ENCODE measurements at places on chromosomes 11 and 22.

DNA sequence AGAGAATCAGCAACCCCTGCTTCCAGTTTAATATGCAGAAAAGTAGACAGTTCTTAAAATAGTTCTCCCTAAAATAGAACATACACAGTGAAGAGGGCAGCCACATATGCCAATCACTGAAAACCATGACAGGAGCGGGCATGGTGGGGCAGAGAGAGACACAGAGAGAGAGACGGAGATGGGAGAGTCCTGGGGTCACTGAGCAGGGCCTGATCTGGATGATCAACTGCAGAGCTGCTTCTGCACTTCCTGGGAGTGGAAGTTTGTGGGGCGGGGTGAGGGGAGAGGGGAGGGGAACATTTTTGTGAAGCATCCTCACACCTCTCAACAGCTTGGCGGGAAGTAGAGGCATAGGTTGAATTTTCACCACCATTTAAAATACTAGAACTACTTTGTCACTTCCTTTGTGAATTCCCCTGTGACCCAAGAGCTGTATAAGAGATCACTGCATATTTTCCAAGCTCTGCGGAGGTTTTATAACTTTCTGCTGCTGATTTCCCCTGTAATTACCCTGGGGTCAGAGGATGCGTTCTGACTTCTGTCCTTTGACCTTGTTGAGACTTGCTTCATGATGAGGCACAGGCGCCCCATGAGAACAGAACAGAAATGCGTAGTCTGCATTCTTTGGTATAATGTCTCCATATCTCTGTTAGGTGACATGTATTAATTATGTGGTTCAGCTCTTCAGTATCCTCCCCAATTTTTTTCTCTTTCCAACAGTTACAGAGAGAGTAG is 419.4 kb downstream of the BRD1 start:
- DNase-seq, result no peak

GRCh38 chr11:64537876-64538275 is 53.1 kb upstream of the SLC22A12 start:
- DNase-seq, result no peak

DNA sequence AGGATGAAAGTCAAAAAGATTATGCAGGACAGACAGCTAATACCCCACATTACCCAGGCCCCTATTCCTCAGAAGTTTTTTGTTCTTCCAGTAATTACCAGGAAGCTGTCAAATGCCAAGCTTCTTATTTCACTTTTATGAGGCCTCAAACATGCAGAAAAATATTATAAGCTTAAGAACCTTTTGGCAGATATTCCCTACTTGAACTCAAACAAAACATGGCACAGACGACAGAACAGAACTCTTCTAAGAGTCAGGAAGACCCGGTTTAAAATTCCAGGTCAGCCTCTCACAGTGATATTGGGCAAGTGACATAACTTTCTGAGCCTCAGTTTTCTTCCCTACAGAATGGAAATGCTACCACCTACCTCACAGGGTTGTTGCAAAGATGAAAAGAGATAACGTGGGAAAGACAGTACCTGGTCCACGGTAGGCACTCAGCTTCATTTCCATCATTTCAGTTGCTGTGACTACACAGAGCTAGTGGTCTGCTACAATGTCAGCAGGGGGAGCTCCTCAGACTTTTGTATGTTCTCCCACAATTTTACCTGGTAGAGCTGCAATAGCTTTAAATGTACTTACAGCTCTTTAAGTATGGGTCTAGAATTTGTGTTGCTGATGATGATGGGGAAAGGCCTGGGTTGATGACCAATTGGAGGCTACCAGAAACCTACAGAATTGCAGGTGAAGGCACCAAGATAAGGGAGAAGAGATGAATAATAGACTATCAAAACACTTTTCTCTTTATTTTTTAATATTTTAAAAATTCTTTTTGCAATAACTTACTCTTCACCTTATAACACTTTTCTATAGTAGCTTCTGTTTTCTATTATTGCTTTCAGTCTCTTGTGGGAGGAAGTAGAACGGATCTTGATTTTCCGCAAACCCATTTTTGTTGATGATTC is 98.3 kb upstream of the CHRM4 start:
- no peak for DNase-seq

DNA sequence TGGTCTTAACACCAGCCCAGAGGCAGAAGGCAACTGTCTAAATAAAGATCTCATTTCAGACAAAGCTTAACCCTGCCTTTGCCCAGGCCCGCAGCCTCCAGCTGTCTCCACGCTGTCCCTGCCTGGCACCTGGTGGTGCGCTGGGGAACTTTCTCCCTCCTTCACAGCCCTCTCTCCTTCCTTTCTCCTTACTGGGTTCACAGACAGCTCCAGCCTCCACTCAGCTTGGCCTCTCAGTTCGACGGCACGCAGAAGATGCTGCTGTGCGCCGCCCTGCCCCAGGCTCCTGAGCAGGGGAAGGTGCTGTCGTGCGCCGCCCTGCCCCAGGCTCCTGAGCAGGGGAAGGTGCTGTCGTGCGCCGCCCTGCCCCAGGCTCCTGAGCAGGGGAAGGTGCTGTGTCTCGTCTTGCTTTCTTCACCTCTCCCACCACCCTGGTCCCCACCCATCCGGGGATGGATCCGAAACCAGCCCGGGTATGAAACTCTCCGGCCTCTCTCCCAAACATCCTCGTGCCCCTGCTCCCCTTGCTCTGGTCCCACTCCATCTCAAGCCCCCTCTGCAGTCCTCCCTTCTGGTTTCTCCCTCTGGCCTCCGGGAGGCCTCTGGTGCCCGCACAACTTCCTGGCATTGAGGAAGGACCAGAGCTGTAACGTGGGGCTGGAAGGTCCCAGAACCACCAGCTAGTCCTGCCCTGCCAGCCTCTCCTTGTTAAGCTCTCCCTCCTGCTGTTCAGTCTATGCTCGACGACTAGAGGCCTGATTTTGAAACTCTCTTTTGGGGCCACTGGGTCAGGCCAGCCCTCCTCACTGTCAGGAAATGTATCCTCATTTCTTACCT is 22.9 kb upstream of the JAM3 start:
- no peak for DNase-seq

GRCh38 chr11:93220078-93220477 is 22.3 kb upstream of the SLC36A4 start:
- no peak for DNase-seq

- no peak for DNase-seq
Observed at GRCh38 chr11:119745112-119745511, 16.1 kb upstream of the NECTIN1 start.

- no peak for DNase-seq
Observed at GRCh38 chr22:46824980-46825544, 62.6 kb downstream of the TBC1D22A start.

- no peak for DNase-seq
Observed at GRCh38 chr11:60396799-60397198, 540 bp downstream of the MS4A14 start.

DNA sequence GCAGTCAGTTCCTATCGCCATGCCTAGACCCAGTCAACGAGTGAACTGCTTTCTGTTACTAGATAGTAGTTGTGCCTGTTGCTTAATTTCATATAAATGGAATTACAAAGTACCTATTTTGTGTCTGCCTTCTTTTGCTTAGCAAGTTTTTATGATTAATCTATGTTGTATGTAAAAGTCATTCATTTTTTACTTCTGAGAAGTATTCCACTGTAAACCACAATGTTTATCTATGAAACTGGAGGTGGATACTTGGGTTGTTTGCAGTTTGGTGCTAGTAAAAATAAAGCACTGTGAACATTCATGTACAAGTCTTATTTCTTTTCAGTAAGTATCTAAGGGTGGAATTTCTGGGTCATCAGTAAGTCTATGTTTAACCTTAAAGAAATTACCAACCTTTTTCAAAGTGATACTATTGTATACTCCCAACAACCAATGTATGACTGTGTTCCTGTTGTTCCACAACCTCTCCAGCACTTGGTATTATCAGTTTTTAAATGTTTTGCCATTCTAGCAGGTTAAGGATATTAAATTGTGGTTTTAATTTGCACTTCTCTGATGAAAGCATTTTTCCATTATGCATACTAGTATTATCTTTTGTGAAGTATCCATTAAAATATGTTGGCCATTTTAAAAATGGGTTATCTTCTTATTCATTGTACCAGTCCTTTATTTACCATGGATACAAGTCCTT is 68.2 kb downstream of the DNAJC24 start:
- no peak for DNase-seq

DNA sequence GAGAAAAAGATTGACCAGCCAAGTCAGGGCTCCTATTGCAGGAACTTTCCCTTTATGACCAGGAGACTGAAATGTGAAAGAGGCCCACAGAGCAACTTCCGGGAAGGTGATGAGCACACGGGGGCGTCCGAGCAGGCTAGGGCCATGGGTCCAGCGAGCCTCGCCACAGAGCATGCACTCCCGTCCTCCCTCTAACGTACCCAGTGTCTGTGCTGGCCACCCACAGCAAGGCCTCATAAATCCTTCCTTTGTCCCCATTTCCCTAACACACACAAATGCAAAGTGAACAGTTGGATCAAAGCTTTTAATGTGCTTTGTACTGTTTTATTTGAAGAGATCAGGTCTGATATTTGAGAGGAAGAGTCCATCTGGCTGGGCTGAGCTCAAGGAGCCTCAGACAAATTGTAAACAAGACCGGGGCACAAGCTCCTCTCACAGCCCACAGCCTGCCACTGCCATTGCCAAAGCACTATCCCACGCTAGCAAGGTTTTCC is 44.3 kb downstream of the BLID start:
- no peak for DNase-seq

DNA sequence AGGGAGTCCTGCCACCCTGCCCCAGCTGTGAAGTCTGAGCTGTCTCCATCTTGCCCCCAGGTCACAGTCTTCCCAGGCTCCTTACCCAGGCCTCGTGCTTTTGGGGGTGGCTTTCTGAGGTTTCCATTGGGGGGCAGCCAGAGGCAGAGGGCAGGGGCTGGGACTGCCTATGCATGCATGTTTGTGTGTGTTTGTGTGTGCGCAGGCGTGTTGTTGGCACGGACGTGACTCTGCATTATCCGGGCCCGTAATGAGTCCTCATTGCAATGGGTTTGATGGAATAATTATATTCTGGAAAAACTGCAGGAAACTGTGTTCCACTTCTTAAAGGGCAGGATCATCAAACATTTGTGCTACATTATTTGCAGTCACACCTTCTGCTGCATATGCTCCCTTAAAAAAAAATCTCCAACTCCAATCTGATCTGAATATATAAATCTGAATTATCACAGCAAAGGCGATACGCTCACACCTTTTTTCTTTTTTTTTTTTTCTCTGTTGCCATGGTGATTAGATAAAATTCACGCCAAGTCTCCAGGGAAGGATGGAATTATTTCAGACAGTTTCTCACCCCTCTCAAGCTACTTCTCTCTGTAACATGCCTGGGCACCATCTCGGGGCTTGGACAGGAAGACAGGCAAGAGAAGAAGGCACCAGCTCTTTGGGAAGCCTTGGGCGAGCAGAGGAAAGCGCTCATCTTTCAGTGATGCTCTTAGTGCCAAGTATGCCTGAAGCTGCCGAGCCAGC is 45.9 kb downstream of the DSCAML1 start:
- DNase-seq, result no peak

DNA sequence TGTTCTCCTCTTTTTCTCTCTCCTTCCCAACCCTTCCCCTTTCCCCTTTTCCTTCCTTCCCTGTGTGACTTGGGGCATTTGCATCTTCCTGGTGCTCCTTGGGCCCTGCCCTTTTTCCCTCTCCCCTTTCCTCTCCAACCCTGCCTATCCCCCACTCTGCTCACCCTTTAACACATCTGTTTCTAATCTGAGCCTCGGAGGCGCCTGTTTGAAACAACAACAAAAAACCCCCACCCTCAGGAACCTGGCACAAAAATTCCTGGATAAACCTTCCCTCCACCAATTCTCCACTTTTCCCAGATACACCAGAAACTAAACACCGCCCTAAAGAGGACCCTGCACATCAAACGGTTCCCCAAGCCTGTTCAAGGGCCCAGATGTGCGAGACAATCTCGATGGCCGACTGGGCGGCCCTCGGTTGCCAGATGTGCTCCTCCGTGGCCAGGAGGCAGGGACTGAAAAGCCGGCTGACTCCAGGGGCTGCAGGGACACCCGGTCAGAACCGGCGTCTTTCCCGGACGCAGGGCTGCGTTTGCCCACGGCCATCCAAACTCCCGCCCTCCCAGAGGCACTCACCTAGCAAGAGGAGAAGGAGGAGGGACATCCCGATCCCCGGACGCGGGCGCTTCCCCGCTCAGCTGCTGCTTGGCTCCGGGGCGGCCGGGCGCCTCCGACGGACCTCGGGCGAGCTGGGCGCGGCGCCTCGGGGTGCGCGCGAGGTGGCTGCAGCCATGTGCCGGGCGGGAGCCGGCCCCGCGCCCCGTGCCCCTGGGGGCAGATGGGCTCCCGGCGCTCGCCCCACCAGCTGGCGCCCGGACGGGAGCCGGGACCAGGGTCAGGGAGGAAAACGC is 486 bp downstream of the CLMP start:
- DNase-seq, result no peak

DNA sequence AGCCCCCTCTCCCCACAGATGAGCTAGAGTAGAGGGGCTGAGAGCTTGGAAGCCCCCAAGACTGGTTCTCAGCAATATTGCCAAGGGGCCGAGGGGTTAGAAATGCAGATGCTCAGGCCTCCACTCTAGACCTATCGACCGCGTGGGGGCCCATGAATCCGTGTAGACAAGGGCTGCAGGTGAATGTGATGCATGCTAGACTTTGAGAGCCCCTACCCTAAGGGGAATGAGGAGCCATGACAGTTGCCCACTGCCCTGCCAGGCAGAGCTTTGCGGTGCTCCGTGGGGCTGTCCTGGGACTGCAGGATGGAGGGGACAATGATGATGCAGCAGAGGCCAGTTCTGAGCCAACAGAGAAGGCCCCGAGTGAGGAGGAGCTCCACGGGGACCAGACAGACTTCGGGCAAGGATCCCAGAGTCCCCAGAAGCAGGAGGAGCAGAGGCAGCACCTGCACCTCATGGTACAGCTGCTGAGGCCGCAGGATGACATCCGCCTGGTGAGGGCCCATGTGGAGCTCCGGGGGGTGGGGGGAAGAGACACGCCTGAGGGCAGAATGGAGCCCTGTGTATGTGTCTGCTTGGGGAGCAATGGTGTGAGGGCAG is 1.3 kb downstream of the SSH3 start:
- DNase-seq, result no peak

GRCh38 chr11:61632096-61632495 is 48.1 kb upstream of the DAGLA start:
- DNase-seq, result no peak

DNA sequence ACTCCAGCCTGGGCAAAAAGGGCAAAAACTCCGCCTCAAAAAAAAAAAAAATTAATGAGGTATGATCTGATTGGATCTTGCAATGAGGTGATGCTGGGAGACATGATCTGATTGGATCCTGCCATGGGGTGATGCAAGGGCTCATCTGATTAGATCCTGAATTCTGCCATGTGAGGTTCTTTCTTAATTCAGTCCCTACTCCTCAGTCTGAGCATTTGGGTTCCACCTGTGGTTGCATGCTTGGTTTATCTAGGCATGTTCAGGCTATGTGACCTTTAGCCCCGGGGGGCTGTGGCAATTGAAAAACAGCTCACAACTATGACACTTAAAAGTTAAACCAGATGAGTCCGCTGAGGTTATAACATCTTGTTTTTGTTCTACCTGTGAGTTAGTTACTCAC is 4.8 kb upstream of the TRIM6 start:
- no peak for DNase-seq

GRCh38 chr22:44848791-44849420 is 96.5 kb downstream of the ARHGAP8 start:
- DNase-seq, result no peak
